ENCODE measurements at places on chromosomes 11 and 22. TPM values are rescaled to one million over a fixed set of nuclear protein-coding genes. Genes with fewer than 3 reads are reported as not detected.

Gene SCARF2
- 1.1 TPM for total RNA-seq

Gene AGBL2
- not detected for total RNA-seq

Gene SLC25A45
- total RNA-seq: 7.7 TPM

Gene CDC42BPG
- 26.9 TPM for total RNA-seq

Gene MYEOV
- 24.6 TPM for total RNA-seq
